ENCODE measurements at places on chromosomes 7 and 10.

DNA sequence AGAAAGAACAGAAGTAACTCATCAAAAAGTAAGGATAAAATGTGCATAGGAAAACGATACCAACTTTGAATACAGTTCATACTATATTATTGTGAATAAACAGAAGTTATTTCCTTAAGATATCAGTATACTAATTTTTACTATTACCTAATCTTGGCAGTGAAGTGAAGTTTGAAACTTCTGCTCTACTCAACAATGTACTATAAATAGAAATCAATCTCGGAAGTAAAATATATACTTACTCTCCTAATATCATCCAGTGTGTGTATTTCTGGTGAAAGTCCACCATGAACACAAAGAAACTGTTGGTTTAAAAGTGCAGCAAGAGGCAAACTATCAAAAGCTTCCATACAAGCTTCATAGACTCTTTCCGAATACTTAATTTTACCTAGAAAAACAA, 24.6 kb downstream of the PPP3CB start:
- DNase-seq: no peak

DNA sequence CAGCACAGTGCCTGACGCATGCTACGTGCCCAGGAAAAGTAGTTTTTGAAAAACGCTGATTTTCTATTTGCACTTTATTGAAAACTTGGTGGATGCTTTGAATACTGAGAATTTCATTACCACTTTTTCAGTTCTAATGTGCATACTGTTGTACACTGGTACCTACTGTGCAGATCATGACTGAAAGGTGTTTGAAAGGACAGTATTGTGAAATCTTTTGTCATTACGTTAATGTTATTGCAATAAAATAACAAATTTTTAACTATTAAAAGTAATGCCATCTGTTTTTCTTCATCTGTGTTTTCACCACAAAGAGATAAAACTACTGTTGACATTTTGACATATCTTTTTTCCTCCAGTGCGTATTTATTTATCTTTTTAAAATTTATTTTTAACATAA, 42.1 kb downstream of the CNNM2 start:
- no peak for DNase-seq

DNA sequence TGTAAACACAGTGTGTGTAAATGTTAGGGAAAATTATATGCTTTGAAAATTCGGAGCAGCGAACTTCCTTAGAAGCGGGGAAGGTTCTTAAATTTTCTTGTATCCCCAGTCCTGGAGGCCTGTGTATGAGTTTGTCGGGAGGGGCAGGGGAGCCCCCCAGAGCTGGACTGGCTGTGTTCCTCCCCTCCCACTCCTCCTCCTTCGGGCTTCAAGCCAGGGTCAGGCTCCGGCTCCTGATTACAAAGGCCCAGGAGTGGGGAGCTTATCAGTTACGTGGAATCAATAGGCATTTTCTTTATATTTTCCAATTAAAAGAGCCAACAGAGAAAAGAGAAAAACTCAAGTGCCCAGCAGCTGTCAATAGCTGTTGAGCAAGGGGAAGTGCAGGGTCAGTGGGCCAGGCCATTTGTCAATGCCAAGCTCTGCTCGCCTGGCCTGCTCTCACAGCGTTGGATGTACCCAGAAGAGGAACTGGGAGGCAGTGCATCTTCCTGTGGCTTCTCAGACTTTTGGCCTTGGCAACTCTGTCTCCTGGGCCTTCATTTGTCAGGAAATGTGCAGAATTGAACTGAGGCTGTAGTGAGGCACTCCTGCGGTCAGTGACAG, 156.9 kb upstream of the PCBD1 start:
- DNase-seq: no peak

DNA sequence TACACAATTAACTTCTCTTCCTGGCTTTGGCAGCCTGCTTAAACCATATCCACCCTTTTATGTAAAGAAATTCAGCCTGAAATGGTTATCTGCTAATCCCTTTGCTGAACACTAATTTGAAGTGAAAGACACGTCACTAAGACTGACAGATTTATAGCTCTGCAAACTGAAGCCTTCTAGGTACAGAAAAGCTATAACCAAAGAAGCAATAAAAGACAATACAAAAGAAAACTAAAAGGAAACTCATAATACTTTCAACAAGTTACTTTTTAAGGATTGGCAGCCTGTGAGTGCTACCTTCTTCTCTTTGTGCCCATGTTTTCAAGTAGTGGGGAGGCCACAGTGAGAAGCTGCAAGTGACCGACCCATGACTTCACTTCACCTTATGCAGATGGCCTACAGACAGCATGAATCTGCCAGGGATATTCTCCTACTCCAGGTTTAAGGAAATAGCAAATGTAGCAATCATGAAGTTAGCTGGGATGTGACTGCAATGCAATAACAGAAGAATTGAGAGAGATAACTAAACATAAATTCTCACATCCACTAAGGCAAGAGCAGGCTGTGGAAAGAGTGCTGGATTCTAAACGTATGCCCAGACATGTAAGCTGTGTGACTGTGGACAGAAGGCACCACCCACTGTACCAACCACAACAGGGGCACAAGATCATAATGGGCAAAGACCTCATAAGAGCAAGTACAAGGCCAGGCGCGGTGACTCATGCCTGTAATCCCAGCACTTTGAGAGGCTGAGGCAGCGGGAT, 10.7 kb upstream of the SPOCK2 start:
- no peak for DNase-seq

DNA sequence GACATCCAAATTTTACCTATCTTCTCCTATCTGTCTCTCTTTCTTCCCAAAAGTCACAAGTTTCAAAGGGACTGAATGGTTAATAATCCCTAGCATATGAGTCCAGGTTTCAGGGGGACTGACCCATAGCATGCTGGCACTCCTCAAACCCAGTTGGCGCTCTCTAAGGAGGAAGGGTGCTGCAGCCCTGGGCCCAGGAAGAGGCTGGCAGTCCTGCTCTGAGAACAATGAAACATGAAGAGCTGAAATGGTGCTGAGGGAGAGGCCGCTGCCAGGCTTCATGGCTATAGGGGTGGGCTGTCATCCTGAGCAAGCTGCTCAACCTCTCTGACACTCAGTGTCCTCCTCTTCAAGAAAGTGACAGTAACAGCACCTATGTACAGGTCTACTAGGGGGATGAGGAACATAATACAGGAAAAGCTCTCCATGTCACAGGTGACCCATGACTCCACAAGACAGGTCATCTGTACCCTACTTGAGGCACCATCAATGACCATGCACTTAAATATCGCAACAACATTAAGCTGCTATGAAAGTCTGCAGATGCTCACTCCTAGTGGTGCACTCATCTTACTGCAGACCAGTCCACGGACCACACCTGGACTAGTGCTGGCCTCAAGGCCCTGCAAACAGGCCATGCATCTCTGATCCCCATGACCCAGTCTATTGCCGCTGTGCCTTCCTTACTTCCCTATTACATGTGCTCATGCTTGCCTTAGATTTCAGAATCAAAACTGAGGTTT, 17.0 kb downstream of the COBL start:
- no peak for DNase-seq

GRCh38 chr10:87090779-87091178, 3.9 kb downstream of the GLUD1 start:
- no peak for DNase-seq

DNA sequence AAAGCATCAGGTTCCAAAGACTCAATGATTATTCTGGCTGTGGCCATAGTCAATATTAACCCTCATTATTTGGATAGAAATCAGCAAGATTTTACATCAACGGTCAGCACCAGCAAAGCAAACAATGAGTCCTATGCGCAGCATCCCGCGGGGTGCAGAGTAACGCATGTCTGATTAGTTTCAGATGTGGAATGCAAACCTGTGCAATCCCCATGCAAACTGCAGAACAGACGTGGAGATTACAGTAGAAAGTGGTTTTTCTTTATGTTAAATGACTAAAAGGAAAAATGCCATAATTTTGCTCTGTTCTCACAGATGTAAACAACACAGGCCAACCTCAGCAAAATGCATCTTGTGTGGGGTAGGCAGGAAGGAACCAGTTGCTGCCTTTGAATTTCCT, 258.1 kb upstream of the GRB10 start:
- no peak for DNase-seq

DNA sequence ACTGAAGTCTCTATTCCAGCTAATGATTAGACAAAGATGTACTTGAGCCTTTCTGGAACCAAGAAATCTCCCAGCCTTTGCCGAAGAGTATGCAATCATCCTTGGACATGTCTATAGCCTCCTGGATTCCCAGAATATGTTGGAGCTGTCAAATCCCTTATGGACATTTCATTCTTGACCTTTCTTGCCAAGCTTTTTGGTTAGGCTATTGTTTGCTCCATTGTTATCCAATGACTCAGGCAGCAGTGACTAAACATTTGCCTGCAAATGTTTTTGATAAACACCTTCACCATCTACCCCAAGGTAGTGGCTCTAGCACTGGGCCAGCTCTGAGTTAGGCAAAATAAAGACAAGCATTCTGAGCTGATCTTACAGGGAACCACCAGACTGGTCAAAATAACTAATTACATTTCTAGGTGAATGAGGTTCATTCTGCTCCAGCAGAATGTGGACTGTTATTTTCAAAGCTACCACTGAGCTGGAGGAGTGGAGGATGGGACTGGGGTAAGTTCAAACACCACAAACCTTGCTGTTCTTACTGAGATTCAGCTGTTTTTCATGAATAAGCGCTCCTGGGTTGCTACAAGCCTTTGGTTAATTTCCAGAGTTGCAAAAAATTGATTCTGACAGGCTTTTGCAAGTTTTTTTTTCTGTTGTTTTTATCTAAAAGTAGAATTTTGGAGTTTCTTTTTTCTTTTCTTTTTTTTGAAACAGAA, 81.0 kb downstream of the TMEM270 start:
- no peak for DNase-seq

DNA sequence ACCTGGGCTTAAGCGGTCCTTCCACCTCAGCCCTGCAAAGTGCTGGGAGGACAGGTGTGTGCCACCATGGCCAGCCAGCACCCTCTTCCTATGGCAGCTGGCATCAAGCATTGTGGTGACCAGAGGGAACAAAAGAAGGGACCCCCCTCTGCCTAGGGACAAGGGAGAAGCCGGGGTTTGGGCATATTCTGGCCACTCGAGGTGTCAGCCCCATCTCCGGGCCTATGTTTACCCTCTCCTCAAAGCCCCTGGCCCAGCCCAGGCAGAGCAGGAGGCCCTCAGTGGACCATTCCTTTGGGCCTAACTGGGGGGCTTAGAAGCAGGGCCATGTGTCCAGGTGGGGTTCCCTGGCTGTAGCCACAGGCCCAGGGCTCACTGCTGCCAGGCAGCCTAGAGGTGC, 23.9 kb downstream of the VSIR start:
- DNase-seq: no peak

GRCh38 chr10:93821051-93821772, 63.5 kb downstream of the LGI1 start:
- DNase-seq: no peak

- DNase-seq: no peak
These were observed 10.3 kb upstream of the AGR3 start for GRCh38 chr7:16891874-16892643.

DNA sequence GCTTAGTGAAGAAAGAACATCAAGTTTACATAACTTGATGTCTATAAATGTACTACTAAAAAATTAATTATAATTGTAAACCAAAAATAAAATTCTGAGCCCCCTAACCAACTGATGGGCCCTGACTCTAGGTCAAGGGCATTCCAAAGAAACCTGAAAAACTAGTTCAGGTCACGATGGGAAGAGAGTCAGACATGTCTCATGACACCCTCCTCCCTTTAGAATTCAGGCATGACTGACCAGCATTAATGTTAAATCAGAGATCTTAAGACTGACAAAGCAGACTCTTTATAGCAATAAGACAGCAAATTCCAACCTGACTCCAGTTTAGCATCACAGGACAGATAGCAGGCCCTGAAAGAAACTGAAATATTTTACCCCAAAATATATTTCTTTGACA, 21.6 kb upstream of the OTUD1 start:
- no peak for DNase-seq

GRCh38 chr10:86848747-86849146, 92.3 kb downstream of the BMPR1A start:
- DNase-seq: no peak

DNA sequence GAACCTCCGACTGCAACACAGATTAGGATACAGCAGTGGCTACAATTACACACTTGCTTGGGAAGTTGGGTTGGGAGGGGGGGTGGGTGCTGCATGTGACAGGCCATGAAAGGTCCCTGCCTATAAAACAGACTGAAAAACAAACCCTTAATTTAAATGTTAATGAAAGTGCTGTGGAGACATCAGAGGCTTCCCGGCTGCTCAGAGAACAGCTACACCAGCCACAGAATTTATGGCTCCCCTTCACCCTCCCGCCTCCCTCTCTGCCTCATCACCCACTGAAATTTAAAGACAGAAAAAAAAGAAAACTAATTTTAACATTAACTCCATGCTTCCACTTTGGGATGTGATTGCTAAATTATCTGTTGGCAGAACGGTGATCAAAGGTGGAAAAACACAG, 34.7 kb downstream of the FBXW4 start:
- DNase-seq: no peak

GRCh38 chr7:152076324-152076821, 50.9 kb downstream of the GALNT11 start:
- no peak for DNase-seq

DNA sequence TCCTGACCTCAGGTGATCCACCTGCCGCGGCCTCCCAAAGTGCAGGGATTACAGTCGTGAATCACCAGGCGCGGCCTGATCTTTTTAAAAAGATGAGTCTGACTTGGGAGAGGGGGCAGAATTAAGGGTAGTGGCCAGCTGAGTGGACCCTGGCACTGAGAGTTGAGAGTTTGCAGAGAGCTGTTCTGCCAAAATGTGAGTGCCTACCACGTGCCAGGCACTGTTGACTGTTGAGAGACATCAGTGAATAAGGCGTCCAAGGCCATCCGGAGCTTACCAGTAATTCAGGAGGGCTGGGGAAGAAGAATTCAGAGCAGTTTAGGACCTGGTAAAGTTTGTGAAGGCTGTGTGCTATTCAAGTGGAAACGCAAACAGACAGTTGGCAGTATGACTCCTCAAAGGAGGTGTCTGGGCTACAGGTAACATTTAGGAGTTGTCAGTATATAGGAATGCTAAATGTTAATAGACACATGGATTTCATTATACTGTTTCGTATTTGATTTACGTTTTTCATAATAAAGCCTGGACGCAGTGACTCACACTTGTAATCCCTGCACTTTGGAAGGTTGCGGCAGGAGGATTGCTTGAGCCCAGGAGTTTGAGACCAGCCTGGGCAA, 1.5 kb downstream of the NIPSNAP2 start:
- no peak for DNase-seq

- no peak for DNase-seq
These were observed 195.6 kb downstream of the CUX1 start for GRCh38 chr7:102012941-102013461.

GRCh38 chr7:26497801-26498596, 206.3 kb downstream of the SNX10 start:
- DNase-seq: no peak

- no peak for DNase-seq
These were observed 33.2 kb downstream of the KMT2C start for GRCh38 chr7:152402384-152403250.

DNA sequence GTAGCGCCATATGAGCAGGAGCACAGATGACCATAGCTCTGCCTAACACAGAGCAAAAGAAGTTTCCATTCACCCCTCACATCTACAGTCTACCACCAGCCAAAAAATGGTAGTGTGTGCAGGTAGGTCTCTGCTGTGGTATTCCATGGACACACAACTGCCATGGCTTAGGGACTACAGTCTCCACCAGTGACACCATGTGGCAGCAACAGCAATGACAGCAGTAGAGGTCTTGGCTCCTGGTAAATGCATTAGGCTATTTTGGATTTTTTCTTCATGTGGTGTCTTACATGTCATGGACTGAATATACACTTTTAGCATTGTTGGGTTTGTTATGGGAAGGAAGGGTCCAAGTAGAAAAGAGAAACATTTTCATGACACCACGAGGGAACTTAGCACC, 70.1 kb upstream of the CABCOCO1 start:
- no peak for DNase-seq

- DNase-seq: no peak
These were observed 9.0 kb downstream of the C10orf71 start for GRCh38 chr10:49307921-49308320.
